Effector CD4-positive, alpha-beta T cell (primary cell): ENCODE measurements at places on chromosomes 2 and 18.

GRCh38 chr18:44179693-44180092 is 501.0 kb upstream of the SETBP1 start:
- DNase-seq = no peak

DNA sequence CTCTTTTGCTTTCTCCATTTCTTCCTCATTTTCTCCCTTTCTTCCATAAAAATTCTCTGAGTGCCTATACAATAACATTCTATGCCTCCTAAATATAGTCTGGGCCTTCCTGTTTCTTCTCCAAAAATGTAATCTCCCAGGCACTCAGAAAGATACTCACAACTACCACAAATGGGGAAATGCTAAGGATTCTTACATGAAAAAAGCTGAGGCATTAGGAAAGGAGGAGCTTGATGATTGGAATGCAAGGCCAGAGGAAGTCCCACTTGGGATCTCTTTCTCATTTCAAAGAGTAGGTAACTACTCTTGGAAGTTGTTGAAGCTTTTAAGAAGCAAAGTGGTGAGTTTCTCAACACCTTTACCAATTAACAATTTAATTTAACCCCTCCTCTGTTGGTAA is 3.4 kb downstream of the VSNL1 start:
- DNase-seq = no peak

DNA sequence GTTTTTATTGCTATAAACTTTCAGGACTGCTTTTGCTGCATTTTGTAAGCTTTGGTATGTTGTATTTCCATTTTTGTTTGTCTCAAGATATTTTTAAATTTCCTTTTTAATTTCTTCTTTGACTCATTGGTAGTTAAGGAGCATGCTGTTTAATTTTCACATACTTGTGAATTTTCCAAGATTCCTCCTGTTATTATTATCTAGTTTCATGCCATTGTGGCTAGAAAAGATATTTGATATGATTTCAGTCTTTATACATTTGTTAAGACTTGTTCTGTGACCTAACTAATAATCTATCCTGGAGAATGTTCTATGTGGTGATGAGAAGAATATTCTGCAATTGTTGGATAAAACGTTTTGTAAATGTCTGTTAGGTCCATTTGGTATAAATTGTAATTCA is 62.1 kb downstream of the NUP35 start:
- DNase-seq = no peak

GRCh38 chr2:37232131-37232933 is 874 bp downstream of the NDUFAF7 start:
- DNase-seq = no peak

GRCh38 chr2:46509804-46510203 is 30.4 kb downstream of the TMEM247 start:
- no peak for DNase-seq

DNA sequence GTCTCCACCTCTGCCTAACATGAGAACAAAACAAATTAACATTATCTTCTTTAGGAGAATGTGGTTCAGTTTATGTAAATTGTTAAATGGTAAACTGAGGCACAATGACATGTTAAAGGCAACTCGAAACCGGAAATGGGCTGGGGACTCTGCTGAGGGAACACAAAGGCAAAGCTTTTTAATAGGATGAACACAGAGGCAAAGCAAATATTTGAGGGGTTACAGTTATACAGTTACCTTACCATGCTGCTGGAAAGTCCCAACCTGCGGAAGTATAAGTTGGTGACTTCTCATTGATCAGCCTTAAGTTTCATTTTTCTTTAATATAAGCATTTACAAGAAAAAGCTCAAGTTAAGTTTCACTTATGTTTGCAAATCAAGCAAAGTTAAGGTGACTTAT is 195.0 kb downstream of the DLGAP1 start:
- DNase-seq = no peak

GRCh38 chr2:173191601-173192000 is 116.0 kb downstream of the MAP3K20 start:
- no peak for DNase-seq

DNA sequence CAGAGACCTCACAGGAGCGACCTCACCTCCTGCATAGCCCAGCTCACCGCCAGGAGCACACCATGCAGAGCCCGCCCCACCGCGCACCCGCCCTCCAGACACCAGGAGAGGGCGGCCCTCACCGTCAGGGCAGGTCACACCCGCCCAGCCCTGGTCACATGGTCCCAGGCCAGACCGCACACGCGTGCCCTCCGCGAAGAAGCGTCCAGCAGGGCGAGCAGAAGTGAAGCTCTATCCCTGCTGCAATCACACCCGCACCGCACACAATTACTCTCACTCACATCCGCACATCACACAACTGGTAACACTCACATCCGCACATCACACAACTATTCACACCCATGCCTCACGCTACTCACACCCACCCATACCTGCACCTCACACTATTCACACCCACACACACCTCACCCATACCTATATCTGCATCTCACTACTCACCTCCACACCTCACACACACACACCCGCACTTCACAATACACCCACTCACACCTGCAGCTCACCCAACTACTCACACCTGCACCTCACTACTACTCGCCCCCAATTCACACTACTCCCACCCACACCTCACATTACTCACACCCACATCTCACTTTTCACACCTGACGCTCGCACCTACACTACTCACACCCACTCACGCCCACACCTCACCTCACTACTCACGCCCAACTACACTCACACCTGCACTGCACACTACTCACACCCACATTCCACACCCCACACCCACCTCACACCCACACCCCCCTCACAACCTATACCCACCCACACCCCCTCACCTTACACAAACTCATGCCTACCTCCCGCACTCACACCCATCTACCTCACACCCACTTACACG is 242.0 kb downstream of the HDAC4 start:
- no peak for DNase-seq
